ENCODE measurements at places on chromosomes 2 and 18.

DNA sequence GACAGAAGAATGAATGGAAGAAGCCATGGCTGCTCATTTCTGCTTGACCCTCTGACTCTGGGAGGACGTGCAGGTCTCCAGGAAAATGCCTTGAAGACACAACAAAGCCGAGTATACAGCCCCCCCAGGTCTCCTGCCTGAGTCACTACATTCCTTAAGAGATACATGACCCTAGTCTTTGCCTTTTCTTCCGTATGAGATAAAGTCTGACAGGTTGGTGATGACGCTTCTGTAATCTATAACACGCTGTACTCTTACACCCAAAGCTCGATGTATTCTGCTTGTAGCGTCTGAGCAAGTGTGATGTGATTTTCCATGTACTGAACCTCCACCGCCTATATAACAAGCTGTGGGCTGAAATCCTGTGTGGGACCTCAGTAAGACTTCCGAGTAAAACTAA, 77.3 kb downstream of the KCTD1 start:
- DNase-seq = no peak

- no peak for DNase-seq
These were observed 35.4 kb downstream of the ANKMY1 start for GRCh38 chr2:240522406-240522805.

DNA sequence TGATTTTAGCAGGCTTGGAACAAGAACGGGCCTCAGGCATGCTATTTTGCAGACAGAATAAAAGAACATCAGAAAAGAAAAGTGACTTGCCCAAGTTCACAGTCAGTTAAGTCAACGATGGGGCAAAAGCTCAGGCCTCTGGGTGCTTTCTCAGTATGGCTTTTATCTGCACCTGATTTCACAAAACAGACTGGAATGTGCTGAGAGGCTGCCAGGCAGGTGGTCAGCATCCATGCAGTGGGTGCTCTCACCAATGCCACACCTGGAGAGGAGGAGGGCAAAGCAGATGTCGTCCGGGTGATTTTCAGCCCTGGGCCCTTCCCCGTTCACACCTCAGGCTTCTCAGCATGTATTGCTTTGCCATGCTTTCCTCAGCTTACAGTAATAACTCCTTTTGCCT, 854.6 kb downstream of the RNF144A start:
- no peak for DNase-seq

DNA sequence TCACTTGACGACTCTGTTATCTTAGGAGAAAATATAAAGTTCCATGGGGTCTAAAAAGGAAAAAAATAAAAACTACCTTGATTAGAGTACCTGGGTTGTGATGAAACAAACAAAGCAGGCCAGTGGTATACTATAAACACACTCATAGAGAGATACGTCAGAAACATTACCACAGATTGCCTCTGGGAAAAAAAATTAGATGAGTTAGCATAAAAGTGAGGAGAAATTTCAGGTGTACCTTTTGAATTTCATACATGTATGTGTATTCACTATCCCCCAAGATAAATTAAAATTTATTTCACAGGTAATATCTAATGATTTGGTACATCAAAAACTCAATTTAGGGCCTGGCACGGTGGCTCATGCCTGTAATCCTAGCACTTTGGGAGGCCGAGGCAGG, 18.2 kb downstream of the WDR33 start:
- no peak for DNase-seq

GRCh38 chr2:69741229-69741574, 732 bp upstream of the ANXA4 start:
- DNase-seq = peak; percentile 28

- no peak for DNase-seq
These were observed 6.8 kb downstream of the MBD2 start for GRCh38 chr18:54217624-54218023.

DNA sequence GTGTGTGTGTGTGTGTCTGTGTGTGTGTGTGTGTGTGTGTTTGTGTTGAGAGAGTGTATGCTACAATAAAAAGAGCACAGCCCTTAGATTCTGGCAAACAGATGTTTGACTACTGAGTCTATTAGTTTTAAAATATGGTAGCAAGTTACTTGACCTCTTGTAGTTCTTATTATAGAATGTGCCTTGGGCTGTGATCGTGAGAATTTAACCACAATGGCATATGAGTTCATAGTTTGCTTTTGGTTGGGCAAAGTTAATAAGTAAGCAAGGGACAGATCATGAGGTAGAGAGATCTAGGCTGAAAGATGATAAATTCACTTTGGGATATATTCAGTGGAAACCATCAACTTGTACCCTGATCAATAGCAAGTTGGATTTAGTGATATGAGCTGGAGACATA, 334.3 kb upstream of the VWC2L start:
- DNase-seq = no peak

DNA sequence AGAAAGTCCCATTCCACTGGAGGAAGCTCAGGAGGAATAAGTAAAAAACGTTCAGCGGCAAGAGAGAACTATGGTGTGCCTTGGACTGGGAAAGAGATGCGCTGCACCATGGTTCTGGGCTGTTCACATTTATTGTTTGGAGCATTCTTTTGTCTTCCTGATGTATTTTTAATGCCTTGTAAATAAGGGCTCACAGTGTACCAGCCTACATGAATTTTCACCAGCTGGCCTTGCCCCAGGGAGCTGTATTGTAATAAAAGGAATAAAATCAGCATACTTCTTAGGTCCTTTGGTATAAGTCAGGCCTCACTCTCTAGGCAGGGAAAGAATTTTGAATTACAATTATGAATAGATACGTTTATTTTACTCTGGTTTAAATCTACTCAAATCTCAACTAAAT, 1249.6 kb downstream of the CNTNAP5 start:
- no peak for DNase-seq

DNA sequence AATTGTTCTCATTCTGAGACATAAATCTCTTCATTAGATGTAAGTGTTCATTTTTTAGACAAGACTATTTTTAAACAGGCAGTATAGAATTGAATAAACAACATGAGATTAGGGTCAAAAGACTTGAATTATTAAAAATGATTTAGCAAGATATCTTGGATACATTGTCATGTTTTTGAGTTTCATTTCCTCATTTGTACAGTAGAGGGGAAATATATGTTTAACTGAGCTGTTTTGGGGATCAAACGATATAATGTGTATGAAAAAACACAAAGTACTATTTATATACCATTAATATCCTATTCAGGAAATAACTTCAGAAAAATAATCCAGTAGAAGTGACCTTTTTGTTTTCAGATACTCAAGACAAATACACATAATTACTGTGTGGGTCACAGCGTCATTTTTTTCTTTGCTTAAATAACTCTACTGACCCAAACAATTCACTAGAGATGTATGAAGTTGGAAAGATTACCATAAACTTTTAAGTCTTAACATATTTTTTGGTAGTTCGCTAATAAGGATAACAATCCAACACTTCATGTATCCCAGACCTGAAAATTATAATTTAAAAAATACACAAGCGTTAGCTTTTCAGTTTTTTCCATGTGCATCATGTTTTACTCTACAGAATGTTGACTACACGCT, 896 bp upstream of the ASXL3 start:
- DNase-seq = no peak

DNA sequence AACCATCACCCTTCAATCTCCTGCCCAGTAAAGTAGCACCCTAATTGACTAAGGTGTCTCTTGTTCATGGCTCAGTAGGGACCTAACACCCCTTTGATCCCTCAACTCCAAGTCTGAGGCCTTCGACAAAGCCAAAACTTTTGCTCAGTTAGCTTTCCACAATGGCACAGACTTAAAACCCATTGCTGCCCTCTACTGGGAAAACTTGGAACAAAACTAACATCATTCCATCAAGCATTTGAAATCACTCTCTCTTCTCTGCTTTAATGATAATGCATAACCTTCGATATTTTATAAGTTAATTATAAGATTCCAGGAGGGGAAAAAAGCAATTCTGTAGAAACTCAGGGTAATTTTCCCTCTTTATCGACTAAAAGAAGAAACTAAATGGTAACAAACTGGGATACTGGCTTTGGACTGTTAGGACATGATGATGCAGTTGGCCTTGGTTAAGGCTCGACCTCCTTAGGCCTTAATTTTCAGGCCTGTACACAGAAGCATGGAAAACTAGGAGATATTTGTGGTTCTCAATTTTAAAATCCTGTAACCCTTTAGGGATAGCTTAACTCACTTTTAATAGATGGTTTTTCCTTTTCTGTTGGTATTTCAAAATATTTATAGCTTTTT, 127.8 kb downstream of the STK39 start:
- no peak for DNase-seq

GRCh38 chr2:170770606-170771420, 635 bp downstream of the ERICH2 start:
- peak; percentile 58 for DNase-seq

GRCh38 chr2:107305966-107306365, 420.0 kb upstream of the ST6GAL2 start:
- DNase-seq = no peak

DNA sequence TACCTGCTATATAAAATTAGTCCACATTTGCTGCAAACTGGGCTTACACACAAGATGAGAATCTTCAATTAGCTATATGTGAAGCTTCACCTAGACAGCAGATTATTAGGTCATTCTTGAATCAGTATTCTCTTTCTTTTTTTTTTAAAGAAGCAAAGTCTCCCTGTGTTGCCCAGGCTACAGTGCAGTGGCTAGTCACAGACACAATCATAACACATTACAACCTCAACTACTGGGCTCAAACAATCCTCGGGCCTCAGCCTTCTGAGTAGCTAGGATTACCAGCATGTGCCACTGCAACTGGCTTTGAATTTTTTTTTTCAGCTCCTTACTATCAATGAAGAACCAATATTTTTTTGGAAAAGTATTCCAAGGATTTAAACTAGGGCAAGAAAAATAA, 30.5 kb downstream of the OLA1 start:
- no peak for DNase-seq

GRCh38 chr2:15700599-15701340, 109.1 kb downstream of the DDX1 start:
- DNase-seq = no peak

GRCh38 chr2:71743995-71744675, 290.8 kb downstream of the DYSF start:
- no peak for DNase-seq

GRCh38 chr2:233492751-233493150, 73.8 kb downstream of the USP40 start:
- peak; percentile 87 for DNase-seq

DNA sequence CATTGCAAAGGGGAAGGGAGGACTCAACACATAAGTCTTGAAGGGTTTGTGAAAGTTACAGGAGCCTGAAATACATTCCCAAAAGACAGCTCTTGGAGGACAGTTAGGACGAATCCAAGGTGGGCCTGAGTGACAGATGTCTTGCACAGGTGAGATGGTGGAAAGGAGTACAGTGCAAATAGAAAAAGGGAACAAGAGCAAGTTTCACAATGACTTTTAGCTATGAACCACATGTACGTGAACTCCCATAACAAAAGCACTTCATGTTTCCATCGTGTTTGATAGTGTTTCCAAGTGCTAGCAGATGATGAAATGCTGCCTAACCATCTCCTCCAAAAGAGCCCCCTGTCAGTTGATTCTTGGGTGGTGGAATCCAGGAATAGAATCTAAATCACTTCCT, 1.8 kb downstream of the IL18RAP start:
- DNase-seq = no peak

DNA sequence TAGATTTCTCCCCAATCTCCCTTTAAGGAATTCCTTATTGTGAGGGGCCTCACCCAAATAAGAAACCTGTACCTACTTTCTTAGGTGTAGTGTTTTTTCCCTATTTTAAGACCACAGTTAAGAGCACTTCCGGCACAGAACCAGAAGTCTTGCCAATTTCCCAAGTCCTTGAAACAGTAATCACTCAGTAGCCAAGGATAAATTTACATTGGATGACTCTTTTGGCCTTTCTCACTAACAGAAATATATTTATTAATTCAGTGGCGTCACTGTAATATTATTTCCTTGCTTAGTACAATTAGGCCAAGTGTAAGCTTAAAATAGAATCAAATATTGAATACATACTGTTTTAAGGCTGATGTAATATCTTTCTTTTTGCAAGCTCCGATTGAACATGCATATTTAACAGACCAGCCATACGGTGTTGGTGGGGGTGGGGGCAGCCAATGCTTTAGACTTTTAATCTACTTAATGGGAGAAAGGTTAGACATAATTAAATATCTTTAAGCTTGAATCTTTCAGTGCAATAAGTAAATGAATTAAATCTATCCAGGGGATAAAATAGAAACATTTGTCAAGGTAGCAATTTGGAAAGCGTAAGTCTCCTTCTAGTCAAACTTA, 50.8 kb upstream of the ITGA6 start:
- DNase-seq = no peak

- DNase-seq = no peak
These were observed 132.9 kb upstream of the SH3BP4 start for GRCh38 chr2:234818937-234819336.

DNA sequence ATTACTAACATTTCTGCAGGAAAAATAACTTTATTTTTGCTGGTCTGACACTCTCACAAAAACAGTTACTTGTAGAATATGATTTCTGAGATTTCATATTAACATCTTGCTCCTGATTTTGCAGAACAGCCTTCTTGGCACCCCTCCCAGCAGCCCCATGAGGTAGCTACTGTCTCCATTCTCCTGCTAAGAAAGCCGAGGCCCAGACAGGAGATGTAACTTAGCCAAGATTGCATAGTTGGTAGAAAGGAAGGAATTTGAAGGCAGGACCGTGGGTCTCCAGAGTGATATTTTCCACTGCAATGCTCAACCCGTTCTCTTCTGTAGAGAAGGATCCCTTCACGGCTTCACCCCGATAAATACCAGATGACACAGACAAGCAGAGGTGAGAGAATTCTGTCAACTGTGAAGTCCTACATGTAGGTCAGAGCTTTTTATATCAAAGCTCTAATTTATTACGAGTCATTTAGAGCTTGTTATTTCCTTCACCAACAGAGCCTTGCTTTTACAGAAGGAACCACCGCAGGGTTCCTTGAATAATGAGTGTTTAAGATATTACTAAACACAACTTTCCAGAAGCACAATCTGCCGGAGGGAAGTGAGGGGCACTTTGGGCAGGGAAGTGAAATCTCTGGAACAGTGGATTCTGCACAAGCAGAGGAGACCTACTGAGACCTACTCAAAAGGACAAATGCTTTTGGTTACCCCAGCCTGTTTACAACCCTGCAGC, 48.0 kb upstream of the MYCN start:
- no peak for DNase-seq

DNA sequence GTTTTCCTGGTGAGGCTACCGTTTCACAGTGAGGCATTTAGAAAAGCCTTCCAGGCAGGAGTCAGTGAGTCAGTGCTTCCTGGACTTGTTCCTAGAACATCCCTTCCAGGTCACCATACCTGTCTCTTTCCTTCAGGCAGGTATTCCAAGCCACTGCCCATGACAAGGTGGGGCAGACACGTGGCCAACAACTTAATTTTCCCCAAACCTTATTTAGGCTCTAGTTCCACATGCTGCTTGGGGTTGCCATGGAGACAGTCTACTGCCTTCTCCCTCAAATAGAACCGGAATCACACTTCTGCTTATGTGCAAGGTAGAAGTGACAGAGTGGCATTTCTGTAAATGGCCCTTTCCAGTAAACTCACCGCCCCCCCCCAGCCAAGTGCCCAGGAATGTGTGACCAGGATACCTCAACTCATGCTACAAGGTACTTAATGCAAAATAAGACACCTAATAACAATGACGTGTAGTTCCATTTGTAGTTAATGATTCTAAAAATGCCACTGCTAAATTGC, 258.3 kb downstream of the PRKCE start:
- peak; percentile 84 for DNase-seq

Measured in keratinocyte (primary cell).